Fibroblast of mammary gland (primary cell): ENCODE measurements at places on chromosomes 7 and 10.

DNA sequence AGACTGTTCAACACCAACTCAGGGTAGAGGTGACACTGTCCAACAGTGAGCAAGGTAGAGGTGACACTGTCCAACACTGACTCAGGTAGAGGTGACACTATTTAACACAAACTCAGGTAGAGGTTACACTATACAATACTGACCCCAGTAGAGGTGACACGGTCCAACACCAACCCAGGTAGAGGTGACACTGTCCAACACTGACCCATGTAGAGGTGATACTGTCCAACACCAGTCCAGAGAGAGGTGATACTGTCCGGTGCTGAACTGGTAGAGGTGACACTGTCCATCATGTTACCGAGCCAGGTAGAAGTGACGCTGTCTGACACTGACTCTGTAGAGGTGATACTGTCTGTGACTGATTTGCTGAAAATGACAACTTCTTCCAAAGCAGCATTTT is 102.4 kb downstream of the GATA3 start:
- no peak for DNase-seq

- no peak for DNase-seq
Observed at GRCh38 chr7:28865601-28866144, 92.5 kb downstream of the TRIL start.

- DNase-seq = no peak
Observed at GRCh38 chr7:137009404-137009803, 141.0 kb downstream of the CHRM2 start.

- no peak for DNase-seq
Observed at GRCh38 chr10:102467971-102468438, 16.7 kb upstream of the C10orf95 start.
